ENCODE measurements at places on chromosomes 7 and 10.

- DNase-seq, result no peak
Observed at GRCh38 chr7:41103331-41103730, 599.6 kb downstream of the INHBA start.

DNA sequence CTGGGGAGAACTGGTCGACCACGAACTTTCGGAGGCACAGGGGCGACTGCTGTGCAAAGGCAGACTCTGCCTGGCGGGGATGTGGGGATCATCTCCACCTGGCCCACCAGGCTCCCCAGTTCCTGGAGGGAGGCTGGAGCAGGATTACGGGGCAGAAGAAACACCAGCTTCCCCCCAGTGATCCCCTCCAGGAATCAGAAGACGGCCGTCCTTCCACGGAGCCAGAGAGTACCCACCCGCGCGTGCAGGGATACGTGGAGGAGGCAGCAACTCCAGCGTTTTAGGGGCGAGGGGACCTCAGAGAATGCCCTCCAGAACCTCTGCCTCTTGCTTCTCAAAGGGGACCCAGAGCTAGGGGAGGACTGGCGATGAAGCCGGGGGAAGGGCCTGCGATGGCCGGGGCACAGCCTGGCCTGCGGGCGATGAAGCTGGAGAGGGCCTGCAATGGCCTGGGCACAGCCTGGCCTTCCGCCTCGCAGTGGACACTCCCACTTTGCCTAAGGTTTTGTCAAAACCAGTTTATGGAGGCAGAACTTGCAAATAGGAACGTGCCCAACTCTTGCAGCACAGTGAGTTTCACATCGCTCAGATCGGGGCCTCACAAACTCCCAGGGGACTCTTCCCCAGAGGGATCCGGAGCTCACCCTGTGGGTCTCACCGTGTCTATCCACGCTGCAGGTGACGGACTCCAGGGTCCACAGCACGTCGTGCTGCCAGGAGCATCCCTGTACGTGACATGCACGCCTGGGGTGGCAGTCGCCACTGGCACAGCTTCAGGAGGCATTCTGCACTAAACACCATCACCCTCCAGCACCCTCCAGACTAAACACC lies 77.9 kb upstream of the PDGFA start:
- no peak for DNase-seq

- peak; percentile 48 for DNase-seq
Observed at GRCh38 chr7:118202061-118202460, 18.1 kb downstream of the LSM8 start.

DNA sequence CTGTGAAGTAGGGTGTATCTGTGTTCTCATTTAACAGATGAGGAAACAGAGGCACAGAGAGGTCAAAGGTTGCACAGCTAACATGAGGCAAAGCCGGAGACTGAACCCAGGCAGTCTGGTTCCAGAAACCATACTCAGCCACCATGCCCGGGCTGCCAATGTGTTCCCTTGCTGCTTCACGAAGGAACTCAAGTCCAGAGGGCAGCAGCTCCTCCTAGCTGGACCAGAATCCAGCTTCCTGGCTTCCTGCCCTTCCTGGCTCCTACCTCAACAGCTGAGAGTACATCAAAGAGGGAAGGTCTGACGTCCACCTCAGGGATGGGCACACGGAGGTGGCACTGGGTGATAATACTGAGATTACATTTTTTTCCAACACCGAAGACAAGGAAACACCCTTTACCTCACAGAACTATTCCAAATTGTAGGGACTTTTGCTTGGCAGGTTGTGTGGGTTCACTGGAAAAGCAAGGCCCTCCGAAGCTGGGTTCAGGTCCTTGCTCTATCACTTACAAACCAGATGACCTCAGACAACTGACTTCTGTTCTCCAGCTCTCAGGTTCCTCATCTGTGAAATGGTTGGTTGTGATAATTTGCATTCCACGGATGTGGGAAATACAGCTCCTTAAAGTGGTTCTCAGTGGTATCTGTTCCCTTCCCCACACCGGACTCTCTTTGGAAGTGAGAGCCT lies 154.1 kb upstream of the ZMIZ1 start:
- DNase-seq, result no peak

Measured in hindlimb muscle (tissue), 1 donor.